ENCODE measurements at places on chromosomes 1 and 21. TPM values are rescaled to one million over a fixed set of nuclear protein-coding genes. Genes with fewer than 3 reads are reported as not detected.

The NID1 gene
- total RNA-seq = 0.29 TPM

- no peak for DNase-seq
Measured at GRCh38 chr1:170692866-170693575, 29.1 kb downstream of the PRRX1 start.

DNA sequence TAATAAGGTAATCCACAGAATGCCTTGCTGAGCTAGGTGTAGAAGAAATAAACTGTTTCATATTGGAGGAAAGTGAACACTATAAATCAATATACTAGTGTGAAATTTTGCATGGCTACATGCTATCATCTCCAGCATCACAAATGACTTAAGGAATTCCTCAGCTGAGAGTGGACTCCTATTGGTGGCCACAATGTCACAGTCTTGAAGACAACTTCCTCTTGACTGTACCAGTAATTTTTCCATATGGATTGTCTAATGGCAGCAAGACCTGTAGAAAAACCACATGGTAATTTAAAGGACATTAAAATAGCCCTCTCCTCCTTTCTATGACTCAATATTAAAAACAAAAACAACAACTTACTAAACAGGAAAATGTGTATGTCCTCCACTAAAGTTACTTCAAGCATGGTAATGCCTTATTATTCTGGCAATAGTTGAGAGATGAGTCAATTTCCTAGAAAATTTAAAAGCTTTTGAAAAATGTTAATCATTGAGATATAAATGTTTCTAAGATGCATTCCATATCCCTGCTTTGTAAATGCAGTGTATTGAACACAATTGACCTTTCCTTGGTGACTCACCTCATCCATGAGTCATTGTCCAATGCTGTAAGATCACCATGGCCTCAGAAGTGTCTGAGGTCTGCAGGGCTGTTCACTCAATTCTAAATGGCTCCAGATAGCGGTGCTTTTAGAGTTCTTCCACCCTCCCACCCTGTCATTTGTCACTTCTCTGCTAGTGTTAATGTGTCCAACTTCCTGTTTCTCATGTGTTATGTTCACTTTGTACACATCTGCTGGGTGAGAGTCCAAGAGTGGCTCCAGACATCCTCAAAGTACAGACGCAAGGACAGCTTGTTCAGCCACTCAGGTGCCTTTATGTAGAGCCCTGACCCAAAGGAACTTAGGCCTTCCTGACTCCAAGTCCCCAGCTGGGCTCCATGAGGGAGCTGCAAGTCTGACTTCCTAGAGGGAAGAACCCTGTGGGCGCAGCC is 32.8 kb upstream of the DNASE2B start:
- DNase-seq = peak; percentile 22

DNA sequence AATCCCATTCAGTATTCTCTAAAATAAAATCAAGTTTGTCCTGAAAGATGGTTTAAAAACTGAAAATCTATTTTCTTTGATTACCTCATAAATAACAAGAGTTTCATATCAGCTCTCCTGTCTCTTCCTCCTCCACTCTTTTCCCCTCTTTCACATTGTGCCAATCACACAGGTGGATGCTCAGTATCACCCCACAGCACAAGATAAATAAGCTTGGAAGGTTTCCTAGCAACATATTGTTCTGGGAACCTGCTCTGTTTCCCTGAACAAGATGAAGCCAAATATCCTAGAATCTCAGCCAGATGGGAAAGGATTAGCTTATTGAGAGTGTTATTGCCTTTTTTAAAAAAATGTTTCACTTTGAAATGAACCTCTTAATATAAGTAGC is 45.7 kb upstream of the CACYBP start:
- no peak for DNase-seq
